ENCODE measurements at places on chromosomes 5 and 9. TPM values are rescaled to one million over a fixed set of nuclear protein-coding genes. Genes with fewer than 3 reads are reported as not detected.

The FBP1 gene
- total RNA-seq: not detected

GRCh38 chr9:97559111-97559514, 57.6 kb downstream of the TMOD1 start:
- peak; percentile 59 for DNase-seq

- no peak for DNase-seq
Measured at GRCh38 chr5:79456400-79456799, 57.5 kb downstream of the HOMER1 start.

DNA sequence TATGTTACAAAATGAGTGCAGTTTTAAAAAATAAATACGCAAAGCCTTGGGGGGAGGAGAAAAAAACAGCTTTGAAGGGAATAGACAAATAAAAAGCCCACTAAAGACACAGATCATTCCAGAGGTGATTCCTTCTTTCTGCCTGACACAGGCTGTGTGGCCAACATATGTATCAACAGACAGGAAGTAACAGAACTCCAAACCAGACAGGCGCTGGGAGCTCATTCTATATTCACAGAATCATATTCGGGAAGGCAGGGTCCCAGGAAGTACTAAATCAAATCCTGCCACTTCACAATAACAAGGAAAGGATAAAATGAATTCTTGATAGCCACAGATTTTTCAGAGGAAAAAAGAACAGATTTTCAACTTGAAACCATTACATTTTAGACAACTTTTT, 62.1 kb downstream of the SEMA5A start:
- DNase-seq: no peak

DNA sequence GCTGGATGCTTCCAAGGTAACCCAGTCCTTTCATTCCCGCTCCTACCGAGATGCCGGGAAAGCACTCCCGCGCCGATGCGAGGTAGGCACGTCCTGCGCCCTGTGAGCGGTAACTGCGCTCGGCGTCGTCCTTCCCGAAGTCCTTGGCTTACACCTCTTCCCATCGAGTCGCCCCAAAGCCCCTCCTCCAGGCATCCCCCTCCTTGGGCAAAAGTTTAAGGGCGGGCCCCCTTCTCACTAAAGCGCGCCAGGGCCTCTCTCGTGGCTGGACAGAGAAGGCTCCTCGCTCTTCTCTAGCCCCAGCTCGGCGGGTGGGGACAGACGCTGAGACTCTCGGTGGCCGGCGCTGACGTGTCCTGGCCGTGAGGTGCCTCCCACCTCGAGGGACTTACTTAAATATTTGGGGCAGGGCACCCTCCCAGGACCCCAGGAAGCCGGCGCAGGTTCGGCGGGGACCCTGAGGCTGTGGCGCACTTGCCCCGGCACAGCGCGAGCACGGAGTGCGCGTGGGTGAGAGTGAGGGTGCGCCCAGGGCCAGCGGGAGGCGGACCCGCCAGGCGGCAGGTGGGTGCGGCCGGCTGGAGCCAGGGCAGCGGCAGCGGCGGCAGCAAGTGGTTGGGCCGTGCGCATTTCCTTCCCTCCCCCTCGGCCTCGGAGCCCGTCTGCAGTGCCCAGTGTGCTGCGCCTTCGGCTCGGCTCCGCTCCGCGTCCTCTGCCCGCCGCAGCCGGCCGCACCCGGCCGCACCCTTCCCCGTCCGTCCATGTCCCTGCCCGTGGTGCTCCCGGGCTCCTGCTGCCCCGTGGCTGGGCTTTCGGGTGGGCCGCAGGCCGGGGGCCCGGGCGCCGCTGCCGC, at the start of gene ENTREP1:
Gene ENTREP1, plus strand, starts transcription at position 667 of the 853 bp plus-strand sequence. Its CDS starts 95 bp downstream, at position 762.
- DNase-seq: peak; percentile 29

DNA sequence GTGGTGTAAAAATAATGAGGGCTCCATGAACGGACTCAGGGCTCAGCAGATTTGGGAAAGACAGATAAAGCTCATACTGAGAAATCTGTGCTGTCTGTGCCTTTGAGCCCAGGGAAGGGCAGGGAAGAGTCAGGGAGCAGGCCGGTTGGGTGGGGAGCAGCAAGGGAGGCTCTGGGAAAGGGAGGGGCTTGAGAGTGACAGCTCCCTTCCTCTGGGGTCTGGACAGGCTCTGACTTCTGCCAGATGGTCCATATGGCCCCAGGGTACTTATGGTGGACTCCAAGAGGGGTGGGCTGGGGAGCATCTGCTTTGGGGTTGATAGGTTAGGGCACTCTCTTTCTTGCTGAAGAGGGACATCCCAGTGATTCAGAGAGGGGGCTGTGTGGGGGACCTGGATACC, 2.1 kb downstream of the NPR2 start:
- no peak for DNase-seq

The PTPN3 gene
- total RNA-seq: 5.3 TPM

DNA sequence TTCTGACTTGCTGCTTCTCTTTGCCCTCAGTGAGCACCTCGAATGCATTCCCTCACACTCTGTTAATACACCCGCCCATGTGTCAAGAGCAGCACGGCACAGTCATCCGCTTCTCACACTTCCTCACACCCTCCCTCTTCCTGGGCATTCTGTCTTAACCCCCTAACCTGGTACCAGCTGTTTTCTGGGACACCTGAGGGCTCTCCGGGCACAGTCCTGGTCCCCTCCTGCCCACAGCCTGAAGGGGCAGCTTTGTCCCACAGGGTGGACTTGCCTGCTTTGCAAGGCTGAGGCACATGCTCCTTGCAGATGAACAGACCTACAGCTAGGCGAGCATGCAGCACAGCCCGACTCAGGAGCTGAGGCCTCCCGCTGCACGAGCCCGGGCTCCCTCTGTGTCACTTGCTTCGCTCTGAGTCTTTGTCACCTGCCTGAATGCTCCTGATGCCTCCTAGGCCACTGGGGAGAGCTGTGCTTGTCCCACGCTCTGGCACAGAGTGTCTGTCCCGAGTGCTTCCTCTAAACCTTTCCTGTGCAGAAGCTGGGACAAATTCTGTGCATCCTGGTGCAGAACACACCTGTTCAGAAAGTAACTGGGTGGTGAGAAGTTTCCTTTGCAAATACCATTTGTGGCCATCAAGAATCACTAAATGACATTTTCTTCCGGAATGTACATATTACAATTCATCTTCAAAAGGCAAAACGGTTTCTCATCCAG, 47.8 kb downstream of the AHRR start:
- no peak for DNase-seq

GRCh38 chr9:132609829-132610228, 27.4 kb downstream of the BARHL1 start:
- DNase-seq: no peak

GRCh38 chr5:21773456-21773855, 1079.7 kb downstream of the CDH12 start:
- DNase-seq: no peak

- DNase-seq: no peak
Measured at GRCh38 chr5:140232731-140233130, 57.7 kb downstream of the CYSTM1 start.

GRCh38 chr5:157216391-157217142, 35.9 kb downstream of the ITK start:
- no peak for DNase-seq

The IL3 gene
- not detected for total RNA-seq

DNA sequence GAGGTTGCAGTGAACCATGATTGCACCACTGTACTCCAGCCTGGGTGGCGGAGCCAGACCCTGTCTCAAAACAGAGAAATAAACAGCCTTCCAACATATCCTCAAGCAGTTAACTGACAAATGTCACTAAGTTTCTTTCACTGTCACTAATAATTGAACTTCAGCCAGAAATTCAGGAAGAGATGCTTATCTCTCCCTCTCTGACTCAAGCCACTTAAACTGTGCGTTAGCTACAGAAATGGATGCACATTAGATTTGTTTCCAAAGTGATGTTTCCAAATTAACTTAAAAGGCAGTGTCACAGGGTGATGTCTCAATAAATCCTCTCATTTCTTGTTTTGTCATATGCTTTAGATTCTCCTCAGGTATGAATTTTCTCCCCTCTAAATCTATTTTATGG, 164.9 kb downstream of the KDM4C start:
- no peak for DNase-seq

The PARP8 gene
- 48.7 TPM for total RNA-seq

- DNase-seq: no peak
Measured at GRCh38 chr5:11791792-11792191, 112.5 kb downstream of the CTNND2 start.

GRCh38 chr9:108412755-108413154, 443.0 kb downstream of the ACTL7B start:
- DNase-seq: no peak

DNA sequence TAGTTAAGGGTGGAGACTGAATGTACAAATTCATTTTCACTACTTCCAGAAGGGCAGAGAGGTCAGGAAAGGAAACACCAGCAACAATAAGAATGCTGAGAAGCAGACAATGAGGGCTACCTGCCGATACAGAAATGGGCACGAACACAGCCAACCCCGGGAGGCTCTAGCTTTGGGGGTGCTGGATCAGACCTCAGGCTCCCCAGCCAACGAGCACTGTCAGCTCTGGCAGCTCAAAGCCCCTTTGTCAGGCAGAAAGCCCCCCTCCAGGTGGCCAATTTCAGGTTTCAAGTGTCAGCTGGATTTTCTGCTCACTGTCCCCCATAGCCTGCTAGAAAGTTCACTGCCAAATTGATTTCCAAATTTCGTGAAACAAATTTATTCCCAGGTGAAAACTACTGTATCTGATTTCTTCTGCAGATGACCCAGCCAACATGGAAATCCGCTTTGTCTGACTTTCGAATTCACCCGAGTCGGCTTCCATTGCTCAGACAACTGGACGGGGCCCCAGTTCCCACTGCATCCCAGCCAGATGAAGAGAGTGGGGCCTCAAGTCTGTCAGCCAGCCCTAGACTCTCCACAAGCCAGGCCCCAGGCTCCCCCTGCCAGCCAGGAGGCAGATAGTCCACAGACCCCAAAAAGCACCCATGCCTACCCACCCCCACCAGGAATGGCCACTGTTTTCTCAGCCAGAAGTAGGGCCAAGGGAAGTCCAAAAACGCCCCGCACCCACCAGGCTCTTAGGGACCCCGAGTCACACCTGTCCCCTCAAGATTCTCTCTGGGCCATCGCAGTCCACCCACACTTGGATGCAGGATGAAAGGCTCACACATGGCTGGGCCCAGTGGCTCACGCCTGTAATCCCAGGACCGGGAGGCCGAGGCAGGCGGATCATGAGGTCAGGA, 96.5 kb upstream of the PHYKPL start:
- DNase-seq: no peak

DNA sequence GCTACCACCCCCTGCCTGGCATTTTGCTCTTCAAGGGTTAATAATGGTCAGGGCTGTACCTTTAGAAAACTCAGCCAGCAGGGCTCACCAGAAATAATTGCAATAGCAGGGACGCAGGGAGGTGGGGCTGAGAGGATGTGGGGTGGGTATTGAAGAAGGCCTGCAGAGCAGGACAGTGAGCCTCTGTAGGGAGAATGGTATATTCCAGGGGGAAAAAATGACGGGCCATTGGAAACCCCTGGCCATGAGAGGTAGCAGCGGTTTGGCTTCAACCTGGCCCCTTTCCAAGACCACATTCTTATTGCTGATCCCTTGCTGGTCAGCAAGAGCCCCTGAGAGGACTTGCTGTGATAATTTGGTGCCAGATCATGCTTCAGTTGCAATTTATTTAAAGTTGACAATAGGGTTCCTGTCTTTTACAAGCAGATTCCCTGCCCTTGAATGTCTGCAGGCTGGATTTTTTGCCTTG, 36.7 kb upstream of the CTNNA1 start:
- DNase-seq: no peak

GRCh38 chr9:14346231-14346791, 32.4 kb upstream of the NFIB start:
- no peak for DNase-seq

- no peak for DNase-seq
Measured at GRCh38 chr5:124054564-124054963, 542.6 kb downstream of the CSNK1G3 start.

GRCh38 chr9:20353524-20353923, 268.8 kb downstream of the MLLT3 start:
- no peak for DNase-seq

- DNase-seq: peak; percentile 37
Measured at GRCh38 chr9:27426511-27427271, 97.4 kb upstream of the IFNK start.
